ENCODE measurements at places on chromosomes 2 and 18.

- no peak for DNase-seq
These were observed 136.7 kb downstream of the EML6 start for GRCh38 chr2:54859997-54860701.

DNA sequence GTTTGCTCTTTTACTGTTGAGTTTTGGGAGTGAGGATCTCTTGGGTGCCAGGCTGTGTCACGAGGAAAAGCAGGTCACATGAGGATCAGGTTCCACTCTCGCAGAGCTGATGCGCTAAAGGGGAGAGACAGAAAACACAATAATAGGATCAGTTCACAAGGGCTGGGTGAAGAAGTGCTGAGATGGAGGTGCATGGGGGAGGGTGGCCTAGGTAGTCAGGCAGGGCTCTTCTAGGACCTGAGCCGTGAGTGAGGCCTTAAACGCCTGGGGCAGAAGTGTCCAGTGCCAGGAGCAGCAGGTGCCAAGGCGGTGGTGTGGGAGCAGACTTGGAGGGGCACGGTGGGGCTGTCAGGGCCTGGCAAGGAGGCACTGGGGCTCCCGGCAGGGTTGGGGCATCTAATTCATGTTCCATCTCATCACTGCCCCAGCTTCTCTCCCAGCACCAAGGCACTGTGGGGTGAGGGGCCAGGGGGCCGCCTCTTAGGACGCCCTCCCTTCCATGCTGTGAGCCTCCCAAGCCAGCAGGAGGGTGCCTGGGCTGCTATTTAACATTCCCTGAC is 9.3 kb downstream of the KCNIP3 start:
- no peak for DNase-seq

DNA sequence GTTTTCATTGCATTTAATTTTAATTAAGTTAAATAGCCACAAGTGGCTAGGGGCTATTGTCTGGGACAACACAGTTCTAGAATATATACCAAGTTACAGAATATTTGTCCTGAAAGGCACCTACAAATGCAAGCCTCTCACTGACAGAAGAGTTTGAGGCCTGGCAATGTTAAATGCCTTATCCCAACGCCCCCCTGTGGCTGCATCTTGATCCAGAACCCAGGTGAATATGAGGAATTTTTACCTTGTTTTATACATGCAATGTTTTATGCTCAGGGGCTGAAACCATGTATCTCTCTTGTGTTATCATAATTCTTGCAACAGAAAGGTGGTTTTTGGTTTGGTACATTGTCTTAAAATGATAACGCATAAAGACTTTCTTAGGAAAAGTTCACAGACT is 71.8 kb upstream of the SEC11C start:
- no peak for DNase-seq

- DNase-seq: no peak
These were observed 58.1 kb downstream of the ARHGAP25 start for GRCh38 chr2:68792751-68793150.

- no peak for DNase-seq
These were observed 117.9 kb downstream of the SETBP1 start for GRCh38 chr18:44798433-44799048.

- no peak for DNase-seq
These were observed 605.2 kb downstream of the NR4A2 start for GRCh38 chr2:155727187-155727895.

GRCh38 chr2:165277295-165277694 is 38.1 kb downstream of the SCN2A start:
- no peak for DNase-seq

DNA sequence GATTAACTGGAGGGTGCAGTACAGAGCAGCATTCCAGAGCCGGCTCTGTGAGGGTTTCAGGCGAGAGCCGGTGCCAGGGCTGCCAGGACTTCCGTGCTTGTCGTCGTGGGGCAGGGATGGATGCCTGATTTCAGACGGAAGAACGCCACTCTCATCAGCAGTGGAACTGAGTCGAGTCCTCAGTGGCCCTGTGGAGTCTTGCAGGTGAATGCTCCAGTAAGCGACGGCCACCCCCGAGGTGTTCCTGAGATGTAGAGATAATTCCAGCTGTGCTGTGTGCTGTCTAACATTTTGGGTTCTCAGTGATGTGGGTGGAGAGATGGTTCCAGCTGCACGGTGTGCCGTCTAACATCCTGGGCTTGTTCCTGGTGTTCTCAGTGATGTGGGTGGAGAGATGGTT is 103.1 kb upstream of the ALKAL2 start:
- no peak for DNase-seq

DNA sequence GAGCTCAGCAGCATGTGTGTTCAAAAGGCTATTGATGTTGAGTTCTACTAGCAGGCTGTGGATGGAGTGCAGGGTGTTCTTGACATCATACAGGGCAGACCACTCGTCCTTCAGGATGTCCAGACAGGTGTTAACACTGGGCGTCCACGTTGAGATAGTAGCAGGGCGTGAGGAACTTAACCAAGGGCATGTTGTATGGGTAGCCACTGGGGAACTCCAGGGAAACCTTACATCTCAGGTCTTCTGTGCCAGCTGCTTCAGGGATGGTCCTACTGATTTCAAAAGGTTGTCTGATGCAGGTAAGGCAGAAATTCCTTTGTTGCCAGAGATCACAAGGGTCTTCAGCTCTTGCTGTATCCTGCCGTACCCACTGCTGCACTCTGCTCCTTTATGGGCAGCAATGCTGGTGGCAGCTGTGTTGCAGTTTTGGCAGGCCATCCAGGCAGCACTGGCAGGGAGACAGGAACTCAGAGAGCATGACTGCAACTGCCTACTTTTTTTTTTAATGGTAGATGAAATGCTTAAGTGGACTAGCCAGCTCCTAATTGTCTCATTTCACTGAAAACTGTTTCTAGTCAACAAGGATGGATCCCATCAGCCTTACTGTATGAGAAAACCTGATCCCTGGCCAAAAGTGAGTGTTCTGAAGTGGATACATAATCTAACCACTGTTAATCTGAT is 32.4 kb upstream of the RBBP8 start:
- DNase-seq: no peak

DNA sequence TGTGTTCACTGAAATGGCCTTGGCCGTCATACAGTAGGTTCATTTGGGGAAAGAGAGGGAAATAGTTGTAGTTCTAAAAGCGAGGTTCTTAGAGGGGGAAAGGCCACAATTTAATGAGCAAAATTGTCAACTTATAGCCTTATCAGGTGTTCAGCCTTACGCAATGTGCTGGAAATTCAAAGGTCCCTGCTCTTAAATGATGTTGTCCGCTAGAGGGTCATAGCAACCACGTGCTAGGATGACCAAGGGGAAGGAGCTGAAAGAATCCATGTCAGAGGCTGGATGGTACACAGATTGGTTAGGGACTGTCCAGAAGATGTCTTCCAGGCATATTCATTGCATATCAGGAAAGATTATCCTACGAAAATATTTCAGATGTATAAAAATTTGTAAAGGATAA is 282.3 kb upstream of the MEX3C start:
- no peak for DNase-seq

- no peak for DNase-seq
These were observed 191.7 kb downstream of the PRKCE start for GRCh38 chr2:45843136-45843535.

DNA sequence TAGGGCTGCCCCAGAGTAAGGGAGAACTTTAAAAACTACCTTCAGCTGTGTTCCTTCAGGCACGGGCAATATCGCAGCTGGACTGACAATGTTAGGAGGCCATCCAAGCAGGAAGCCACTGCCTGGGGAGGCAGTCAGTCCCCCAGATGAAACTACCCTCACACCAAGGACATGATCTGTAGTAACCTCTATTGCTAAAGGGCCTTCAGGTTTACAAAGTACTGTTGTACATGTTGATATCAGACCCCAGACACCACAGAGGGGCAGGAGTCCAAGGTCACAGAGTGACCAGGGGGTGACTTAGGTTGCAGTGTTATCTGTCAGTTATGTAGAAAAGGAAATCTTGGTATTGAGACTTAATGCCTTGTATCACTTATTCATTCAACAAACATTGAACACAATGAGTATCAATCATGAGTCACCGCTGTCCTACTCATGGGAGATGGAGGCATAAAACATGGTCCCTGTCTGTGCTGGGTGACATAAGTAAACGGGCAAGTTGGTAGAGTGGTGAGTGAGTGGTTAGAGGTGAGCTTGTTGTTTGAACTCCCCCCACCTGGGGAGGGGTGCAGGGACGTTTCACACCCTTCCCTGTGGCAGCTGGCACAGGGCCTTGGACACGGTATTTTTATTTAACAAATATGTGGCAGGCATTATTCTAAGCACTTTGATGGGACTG is 7.1 kb downstream of the CABLES1 start:
- no peak for DNase-seq

GRCh38 chr2:167114018-167114417 is 225.7 kb downstream of the XIRP2 start:
- DNase-seq: no peak

DNA sequence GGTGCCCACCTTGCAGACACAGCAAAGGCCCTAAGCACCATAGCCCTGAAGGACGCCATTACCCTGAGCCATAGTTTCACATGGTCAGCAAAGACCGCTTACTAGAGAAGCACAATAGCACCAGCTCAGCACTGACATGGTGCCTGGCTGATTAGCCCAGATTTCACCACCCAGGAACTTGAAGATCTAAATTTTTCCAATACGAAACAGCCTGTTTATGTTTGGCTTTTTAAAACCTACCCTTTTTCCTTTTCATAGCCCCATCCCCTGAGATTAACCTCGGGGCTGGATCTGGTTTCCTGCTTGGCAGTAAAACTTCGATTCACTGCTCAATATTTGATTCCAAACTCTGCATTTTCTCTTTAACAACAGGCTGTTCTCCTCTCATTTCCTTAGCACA is 158.5 kb upstream of the PID1 start:
- DNase-seq: no peak

DNA sequence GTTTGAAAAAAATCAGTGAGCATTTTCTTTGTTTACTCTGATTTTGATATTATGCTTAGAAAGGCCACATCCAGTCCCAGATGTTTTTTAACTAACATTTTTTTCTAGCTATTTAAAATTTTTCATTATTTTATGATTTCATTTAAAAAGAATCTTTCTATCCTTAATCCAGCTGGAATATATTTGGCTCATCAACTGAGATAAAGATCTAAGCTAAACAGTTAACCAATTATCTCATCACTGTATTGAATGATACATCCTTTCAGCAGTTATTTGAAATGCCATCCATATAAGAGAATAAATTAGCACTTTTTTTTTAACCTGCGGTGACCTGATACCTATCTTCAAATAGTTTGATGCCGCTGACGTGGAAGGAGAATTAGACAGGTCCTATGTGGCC is 245.5 kb upstream of the COPS8 start:
- DNase-seq: no peak

DNA sequence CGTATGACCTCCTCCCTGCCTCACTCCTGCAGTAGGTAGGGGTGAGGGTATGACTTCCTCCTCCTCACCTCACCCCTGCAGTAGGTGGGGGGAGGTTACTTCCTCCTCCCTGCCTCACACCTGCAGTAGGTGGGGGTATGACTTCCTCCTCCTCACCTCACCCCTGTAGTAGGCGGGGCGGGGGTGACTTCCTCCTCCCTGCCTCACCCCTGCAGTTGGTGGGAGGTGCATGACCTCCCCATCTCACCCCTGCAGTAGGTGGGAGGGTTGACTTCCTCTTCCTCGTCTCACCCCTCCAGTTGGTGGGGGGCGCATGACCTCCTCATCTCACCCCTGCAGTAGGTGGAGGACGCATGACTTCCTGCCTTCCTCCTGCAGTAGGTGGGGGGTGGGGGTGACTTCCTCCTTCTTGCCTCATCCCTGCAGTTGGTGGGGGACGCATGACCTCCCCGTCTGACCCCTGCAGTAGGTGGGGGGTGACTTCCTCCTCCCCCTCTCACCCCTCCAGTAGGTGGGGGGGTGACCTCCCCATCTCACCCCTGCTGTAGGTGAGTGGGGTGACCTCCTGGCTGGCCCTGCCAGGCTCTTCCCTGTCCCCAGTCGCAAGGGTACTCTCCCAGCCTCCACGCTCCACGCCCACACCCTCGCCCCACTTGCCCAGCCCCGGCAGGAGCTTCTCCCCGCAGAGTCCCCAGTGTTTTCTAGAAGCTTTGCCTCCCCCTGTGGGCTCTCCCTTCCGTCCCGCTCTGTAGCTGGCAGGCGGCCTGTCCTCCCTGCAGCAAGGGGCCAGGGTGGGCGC is 39.3 kb downstream of the TSHZ1 start:
- no peak for DNase-seq

GRCh38 chr2:102334486-102334885 is 21.1 kb upstream of the IL18R1 start:
- no peak for DNase-seq

GRCh38 chr2:217805668-217806481 is 196.9 kb downstream of the TNS1 start:
- DNase-seq: no peak

DNA sequence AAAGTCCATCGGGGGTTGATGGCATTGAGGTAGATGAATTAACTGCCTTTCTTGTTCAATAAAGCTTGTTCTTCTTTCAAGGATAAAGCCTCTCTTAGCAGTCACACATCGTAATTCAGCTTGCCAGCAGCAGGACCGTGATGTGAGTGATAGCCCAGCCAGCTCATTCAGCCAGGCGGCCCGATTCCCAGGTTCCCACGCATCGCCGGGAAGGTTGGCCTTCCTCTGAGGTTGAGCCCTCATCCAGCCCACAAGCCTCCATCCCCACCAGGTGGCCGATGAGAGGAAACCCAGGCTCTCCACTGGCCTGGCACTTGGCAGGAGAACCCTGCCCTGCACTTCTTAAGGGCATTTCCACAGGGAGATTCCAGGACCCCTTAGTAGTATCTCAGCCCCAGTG is 4.7 kb downstream of the AGAP1 start:
- no peak for DNase-seq

- no peak for DNase-seq
These were observed 8.9 kb upstream of the AFF3 start for GRCh38 chr2:100151310-100151709.

DNA sequence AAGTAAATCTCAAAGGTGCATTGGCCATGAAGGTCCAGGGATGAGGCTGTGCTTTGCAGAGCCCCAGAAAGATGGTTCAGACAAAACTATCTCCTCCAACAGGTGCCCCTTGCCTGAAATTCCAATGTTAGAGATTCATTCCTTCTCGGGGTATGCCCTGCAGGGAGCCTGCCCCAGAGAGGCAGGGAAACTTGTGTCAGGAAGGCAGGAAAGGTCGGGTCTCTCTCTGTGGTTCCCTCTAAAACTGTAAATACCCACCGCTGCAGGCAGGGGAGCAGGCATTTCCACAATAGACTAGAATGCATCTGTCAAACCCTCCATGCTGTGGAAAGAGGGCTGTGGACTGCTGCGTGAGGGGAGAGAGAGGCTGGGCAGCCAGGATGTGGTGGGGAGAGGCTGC is 207.8 kb upstream of the SMAD2 start:
- no peak for DNase-seq

- no peak for DNase-seq
These were observed 431.1 kb upstream of the CDH19 start for GRCh38 chr18:67035026-67035425.

GRCh38 chr2:239584986-239585385 is 184.2 kb upstream of the HDAC4 start:
- no peak for DNase-seq

DNA sequence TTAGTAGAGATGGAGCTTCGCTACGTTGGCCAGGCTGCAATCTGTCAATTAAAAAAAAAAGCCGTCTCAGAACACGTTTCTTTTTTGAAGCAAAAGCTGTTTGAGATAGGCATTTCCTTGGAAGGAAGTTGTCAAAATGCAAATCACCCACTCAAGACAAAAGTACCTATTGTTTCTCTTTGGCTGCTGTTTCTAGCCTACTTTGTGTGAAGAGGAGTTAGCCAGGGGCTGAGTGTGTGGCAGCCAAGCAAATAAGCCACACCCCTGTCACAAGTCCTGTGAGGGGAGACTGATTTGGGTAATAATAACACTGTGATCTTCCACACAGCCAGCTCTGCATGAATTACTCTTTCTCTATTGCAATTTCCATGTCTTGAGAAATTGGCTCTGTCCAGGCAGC is 47.4 kb upstream of the CDCA7 start:
- no peak for DNase-seq

- DNase-seq: no peak
These were observed 24.6 kb downstream of the TANC1 start for GRCh38 chr2:158993030-158993429.
